Transverse colon (tissue), 4 donors: ENCODE measurements at places on chromosomes 3 and 15. TPM values are rescaled to one million over a fixed set of nuclear protein-coding genes. Genes with fewer than 3 reads are reported as not detected.

The TMOD3 gene
- total RNA-seq = 47.3 TPM

The NEK10 gene
- 1.9 TPM for total RNA-seq

The AHSG gene
- total RNA-seq = not detected

The SPATA12 gene
- total RNA-seq = not detected

The DUOXA1 gene
- not detected for total RNA-seq

The EXD1 gene
- not detected for total RNA-seq

The SYNPR gene
- total RNA-seq = not detected

The GRM2 gene
- not detected for total RNA-seq

The ARL14 gene
- 47.1 TPM for total RNA-seq

The CYP11A1 gene
- total RNA-seq = 0.40 TPM

The P2RY14 gene
- not detected for total RNA-seq

The ERC2 gene
- total RNA-seq = 0.41 TPM

The CELF6 gene
- 1.5 TPM for total RNA-seq

The GRAMD2A gene
- not detected for total RNA-seq

The DZIP1L gene
- total RNA-seq = not detected
